ENCODE measurements at places on chromosomes 6 and 20. TPM values are rescaled to one million over a fixed set of nuclear protein-coding genes. Genes with fewer than 3 reads are reported as not detected.

DNA sequence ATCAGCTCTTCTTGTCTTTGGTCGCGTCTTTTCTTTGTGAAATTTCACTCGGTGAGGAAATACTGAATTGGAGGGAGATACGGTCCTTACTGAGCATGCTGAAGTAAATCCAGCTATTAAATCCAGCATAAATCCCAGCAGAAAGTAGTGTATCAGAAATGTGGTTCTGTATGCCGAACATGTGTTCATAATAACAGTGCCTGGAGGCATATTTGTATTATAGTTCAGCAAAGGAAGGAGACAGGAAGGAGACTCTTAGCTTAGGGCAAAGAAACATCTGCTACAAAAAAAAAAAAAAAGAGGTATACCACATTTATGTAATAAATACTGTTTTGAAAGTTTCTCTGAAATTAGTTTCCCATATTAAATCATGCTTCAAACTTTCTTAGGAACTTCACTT, 211.8 kb downstream of the PLCB4 start:
- no peaks in the 10 kb centered on the region for H3K27me3 ChIP-seq
- peak overlapping the region; percentile 21 for H3K27ac ChIP-seq
- peaks cover 8% of the 10 kb centered on the region for H3K4me1 ChIP-seq
- H3K36me3 ChIP-seq, result no peaks in the 10 kb centered on the region
- no peak overlapping the region for H3K4me3 ChIP-seq

GRCh38 chr6:41474213-41474933, 71.8 kb upstream of the FOXP4 start:
- no peak for DNase-seq
- peaks cover 3% of the 10 kb centered on the region for H3K27me3 ChIP-seq
- H3K4me3 ChIP-seq, result no peak overlapping the region
- no peaks in the 10 kb centered on the region for H3K36me3 ChIP-seq
- H3K4me1 ChIP-seq, result peaks cover 9% of the 10 kb centered on the region
- H3K27ac ChIP-seq, result no peak overlapping the region

DNA sequence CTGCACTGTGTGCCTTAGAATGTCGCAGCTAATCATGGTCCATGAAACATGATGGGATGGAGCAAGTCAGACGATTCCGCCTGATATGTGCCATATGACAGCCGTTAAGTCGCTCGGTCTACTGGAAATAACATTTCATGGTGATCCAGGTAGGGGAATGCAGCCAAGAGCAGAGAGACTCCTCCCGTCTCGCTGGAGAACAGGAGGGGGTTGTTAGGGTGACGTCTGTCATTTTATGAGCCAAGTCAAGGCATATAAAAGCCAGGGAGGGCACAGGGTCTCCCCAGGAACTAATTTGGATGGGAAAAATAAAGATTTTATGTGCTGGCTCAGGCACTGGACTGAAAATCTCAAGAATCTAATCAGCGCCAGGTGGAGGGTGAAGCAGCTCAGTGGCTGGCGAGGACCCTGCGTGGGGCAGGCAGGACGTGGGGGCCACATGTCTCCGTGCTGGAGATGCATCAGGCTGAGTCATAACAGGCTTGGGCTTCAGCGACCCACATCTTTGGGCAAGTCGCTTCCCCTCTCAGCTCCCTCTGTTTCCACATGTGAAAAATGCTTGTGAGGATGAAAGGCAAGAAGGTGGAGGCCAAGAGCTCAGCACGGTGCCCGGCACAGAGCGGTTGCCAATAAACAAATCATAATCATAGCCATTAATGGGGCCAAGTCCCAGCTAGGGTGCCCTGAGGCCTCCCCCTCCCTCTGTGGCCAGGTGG, 234.6 kb downstream of the ANKRD60 start:
- peak; percentile 50 for DNase-seq
- no peaks in the 10 kb centered on the region for H3K27me3 ChIP-seq
- H3K4me1 ChIP-seq, result peaks cover under 1% of the 10 kb centered on the region

GRCh38 chr6:113654396-113654795, 202.7 kb upstream of the MARCKS start:
- H3K4me1 ChIP-seq, result peaks cover 12% of the 10 kb centered on the region
- no peaks in the 10 kb centered on the region for H3K36me3 ChIP-seq

DNA sequence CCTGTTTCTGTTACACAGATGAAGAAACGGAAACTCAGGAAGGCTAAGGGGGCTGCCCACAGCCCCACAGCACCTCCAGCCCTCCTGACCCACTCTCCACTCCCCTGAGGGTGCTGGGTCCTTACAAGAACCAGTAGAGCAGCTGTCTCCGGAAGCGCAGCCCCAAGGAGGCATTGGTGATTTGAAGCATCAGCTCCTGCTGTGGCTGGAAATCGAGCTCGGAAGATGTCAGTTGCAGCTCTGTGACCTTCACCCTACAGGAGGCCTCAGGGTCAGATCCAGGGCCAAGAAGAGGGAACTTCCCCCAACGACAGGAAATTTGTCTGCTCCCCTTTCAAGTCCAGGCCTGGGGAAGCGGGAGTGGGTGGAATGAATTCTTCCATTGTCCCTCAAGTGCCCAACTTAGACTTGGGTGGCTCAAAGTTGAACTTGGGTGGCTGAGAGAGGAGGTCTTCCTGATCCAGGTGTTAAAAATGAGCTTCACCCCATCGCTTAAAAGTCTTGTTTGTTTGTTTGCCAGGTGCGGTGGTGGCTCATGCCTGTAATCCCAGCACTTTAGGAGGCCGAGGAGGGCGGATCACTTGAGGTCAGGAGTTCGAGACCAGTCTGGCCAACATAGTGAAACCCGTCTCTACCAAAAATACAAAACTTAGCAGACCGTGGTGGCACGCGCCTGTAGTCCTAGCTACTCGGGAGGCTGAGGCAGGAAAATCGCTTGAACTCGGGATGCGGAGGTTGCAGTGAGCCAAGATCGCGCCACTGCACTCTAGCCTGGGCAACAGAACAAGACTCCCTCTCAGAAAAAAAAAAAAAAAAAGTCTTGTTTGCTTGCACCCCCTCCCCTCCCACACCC, 1.9 kb downstream of the PLTP start:
- H3K4me3 ChIP-seq, result no peak overlapping the region
- H3K27ac ChIP-seq, result peak overlapping the region; percentile 92
- H3K27me3 ChIP-seq, result no peaks in the 10 kb centered on the region
- DNase-seq, result no peak
- peaks cover 19% of the 10 kb centered on the region for H3K4me1 ChIP-seq

DNA sequence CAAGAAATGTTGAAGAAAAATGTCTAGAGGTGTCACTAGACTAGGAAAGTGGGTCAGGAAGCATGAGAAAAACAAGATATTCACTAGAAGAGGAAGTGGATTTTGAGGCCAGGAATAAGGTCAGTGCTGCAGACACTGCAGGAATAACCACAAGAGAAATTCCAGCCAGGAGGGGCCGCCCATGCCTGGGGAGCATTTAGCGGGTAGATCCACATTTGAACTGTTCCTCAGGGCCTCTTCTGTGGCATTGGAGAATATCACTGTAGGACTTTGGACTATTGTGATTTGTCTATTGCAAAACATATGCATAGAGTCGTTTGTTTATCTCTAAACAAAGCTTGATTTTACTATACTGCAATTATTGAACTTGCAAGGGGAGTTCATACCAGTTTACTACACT, 49.6 kb upstream of the CCDC28A start:
- no peaks in the 10 kb centered on the region for H3K27me3 ChIP-seq
- H3K27ac ChIP-seq, result no peak overlapping the region
- no peak overlapping the region for H3K4me3 ChIP-seq
- DNase-seq, result no peak

GRCh38 chr6:126293891-126294524, 45.9 kb upstream of the CENPW start:
- DNase-seq, result no peak
- no peaks in the 10 kb centered on the region for H3K27me3 ChIP-seq

- H3K36me3 ChIP-seq, result no peaks in the 10 kb centered on the region
- DNase-seq, result no peak
- no peaks in the 10 kb centered on the region for H3K4me1 ChIP-seq
- H3K27ac ChIP-seq, result no peak overlapping the region
- H3K4me3 ChIP-seq, result no peak overlapping the region
- no peaks in the 10 kb centered on the region for H3K27me3 ChIP-seq
Observed at GRCh38 chr6:126361832-126362440, 22.0 kb downstream of the CENPW start.

DNA sequence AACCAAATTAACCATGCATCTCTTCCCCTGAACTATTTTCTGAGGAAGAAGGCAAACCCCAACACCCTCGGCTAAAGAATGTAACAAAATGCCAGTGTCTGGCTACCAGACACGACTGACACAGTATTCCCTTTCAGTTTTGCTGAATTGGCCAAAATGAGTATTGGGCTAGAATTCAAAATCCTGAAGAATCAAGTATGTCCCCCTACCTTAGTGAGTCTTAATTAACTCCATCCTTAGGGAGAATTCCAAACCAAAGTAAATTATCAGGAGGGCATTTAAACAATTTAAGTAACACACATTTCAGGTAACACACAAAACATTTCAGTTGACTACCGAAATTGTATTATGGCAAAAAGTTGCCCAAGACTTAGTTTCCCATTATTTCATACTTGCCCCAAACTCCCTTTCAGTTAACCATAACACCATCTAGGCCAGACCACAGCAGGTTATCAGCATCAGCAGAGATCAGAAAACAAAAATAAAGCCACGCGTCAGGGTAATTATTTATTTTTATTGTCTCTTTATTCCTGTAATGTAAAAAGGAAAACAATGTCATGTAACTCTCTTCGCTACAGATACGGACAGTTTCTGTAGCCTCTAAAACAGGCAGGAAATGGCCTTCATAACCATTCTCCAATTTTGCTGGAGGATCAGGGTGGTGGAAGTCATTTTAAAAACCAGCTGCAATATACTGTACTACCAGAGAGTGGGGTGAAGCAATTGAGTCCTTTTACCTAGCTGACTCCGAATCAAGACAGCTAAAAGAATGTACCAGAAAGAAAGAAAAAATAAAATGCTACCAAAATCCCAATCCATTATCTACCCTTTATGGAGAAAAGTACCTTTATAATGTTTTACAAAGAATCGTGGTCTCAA, 1.9 kb downstream of the SNX5 start:
- H3K4me1 ChIP-seq, result peaks cover 77% of the 10 kb centered on the region
- H3K4me3 ChIP-seq, result peak overlapping the region; percentile 78
- DNase-seq, result no peak
- H3K27me3 ChIP-seq, result no peaks in the 10 kb centered on the region
- peak overlapping the region; percentile 94 for H3K27ac ChIP-seq
- no peaks in the 10 kb centered on the region for H3K36me3 ChIP-seq

GRCh38 chr20:50982363-50982762, 23.7 kb downstream of the MOCS3 start:
- DNase-seq, result no peak
- H3K27me3 ChIP-seq, result peaks cover 19% of the 10 kb centered on the region
- no peak overlapping the region for H3K4me3 ChIP-seq
- no peaks in the 10 kb centered on the region for H3K36me3 ChIP-seq

- no peak for DNase-seq
- no peaks in the 10 kb centered on the region for H3K36me3 ChIP-seq
- H3K4me1 ChIP-seq, result no peaks in the 10 kb centered on the region
- no peak overlapping the region for H3K27ac ChIP-seq
- no peaks in the 10 kb centered on the region for H3K27me3 ChIP-seq
Observed at GRCh38 chr6:112470950-112471349, 123.8 kb downstream of the RFPL4B start.

GRCh38 chr6:64727075-64727474, 980.0 kb downstream of the EYS start:
- DNase-seq, result no peak
- H3K27me3 ChIP-seq, result no peaks in the 10 kb centered on the region
- no peak overlapping the region for H3K4me3 ChIP-seq
- no peak overlapping the region for H3K27ac ChIP-seq
- H3K36me3 ChIP-seq, result no peaks in the 10 kb centered on the region
- no peaks in the 10 kb centered on the region for H3K4me1 ChIP-seq

DNA sequence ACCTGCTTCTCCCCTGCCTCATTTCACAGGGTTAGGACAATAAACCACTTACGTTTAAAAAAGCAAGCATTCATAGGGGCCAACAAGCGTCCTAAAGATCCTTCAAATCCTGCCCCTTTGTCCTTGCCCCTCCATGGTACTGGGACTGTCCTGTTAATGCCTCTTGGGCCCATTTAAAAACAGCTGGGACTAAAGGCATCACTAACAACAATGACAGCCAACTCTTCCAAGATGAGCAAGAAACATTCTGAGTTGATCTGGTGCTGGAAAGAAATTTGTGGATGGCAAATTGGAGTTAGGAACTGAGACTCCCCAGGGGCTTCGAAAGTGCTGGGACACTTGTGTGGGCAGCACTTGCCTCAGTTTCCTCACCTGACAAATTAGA, 93.4 kb downstream of the ZMYND8 start:
- peaks cover 22% of the 10 kb centered on the region for H3K4me1 ChIP-seq
- DNase-seq, result no peak
- H3K27me3 ChIP-seq, result no peaks in the 10 kb centered on the region

DNA sequence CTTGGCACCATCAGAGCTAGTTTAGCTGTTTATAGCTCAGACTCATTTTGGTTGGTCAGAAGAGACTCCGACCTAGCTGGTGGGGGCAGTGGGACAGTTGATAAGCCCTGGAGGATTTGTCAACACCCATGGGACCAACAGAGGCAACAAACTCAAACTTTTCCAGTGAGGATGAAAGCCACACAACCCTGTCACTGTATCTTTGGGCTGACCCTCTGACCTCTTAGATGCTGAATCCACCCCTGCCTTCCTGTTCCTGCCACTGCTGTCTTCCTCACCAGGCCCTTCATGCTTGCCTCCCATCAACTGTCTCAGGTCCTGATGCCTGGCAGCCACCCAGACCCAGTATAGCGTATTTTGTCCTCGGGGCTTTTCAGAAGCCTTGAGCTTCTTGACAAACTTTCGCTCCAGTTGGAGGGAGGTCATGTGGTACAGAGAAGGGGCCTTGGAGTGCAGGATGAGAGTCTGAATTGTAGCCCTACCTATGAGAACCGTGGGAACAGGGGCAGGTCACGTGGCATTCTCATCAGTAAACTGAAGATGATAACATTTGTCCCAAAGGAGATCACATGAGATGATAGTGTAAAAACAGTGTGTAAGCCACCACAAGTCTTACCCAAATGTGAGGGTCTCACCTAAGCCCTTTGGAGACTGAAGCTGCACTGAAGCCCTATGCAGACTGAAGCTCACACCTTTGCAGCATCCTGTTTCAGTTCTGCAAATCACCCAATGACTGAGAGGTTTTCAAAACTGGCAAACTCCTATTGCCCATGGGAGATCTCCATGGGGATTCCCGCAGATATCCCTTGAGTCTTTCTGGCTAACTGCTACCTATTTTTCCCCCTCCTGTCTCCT, 72.0 kb upstream of the F13A1 start:
- no peak overlapping the region for H3K4me3 ChIP-seq
- no peaks in the 10 kb centered on the region for H3K27me3 ChIP-seq
- DNase-seq, result no peak
- H3K27ac ChIP-seq, result no peak overlapping the region
- H3K36me3 ChIP-seq, result no peaks in the 10 kb centered on the region

DNA sequence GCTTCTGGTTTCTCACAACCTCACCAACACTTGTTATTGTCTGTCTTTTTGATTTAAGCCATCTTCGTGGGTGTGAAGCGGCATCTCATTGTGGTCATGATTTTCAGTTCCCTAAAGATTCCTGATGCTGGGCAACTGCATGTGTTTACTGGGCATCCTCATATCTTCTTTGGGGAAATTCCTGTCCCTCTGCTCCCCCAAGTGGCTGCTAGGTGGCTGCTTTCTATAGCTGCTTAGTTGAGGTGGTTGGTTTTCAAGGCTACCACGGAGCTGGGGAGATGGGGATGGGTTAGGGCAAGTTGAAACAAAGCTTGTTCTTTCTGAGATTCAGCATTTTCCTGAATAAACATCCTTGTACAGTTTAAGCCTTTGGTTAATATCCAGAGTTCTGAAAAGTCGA, 403.9 kb upstream of the SULF2 start:
- no peak for DNase-seq
- H3K4me3 ChIP-seq, result no peak overlapping the region
- peaks cover 8% of the 10 kb centered on the region for H3K4me1 ChIP-seq

ELOVL4 gene
- polyA plus RNA-seq, result not detected

UFL1 gene
- 4.8 TPM for polyA plus RNA-seq

BACH2 gene
- 5.6 TPM for polyA plus RNA-seq

GTSF1L gene
- 0.17 TPM for polyA plus RNA-seq

SCGN gene
- 6.0 TPM for polyA plus RNA-seq

SOBP gene
- polyA plus RNA-seq, result 2.4 TPM

MRAP2 gene
- polyA plus RNA-seq, result 6.6 TPM

All from sigmoid colon (tissue), 7 donors.